ENCODE measurements at places on chromosomes 3 and 15.

- no peak for DNase-seq
Observed at GRCh38 chr3:169060037-169060436, 603.5 kb downstream of the MECOM start.

- DNase-seq: no peak
Observed at GRCh38 chr3:66497985-66498671, 2.7 kb downstream of the LRIG1 start.

DNA sequence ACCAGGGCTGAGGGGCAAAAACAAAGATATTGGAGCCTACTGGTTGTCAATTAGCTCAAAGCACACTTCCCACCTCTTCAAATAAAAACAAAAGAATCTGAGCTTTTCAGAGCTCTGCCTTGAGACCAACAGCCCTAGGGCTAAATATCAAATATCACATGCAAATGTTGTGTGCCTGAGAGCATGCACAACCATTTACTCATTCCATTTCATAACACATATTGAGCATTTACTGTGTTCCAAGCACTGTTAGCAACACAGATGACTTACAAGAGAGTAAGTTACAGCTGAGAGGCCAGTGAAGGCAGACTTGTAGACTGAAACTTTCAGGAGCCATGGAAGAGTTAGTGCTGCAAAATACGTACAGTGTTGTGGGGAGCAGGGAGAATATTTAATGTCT, 222.4 kb downstream of the CPNE4 start:
- no peak for DNase-seq

- no peak for DNase-seq
Observed at GRCh38 chr15:95044745-95045417, 813.5 kb downstream of the MCTP2 start.

- no peak for DNase-seq
Observed at GRCh38 chr3:59265566-59265965, 215.7 kb upstream of the CFAP20DC start.

DNA sequence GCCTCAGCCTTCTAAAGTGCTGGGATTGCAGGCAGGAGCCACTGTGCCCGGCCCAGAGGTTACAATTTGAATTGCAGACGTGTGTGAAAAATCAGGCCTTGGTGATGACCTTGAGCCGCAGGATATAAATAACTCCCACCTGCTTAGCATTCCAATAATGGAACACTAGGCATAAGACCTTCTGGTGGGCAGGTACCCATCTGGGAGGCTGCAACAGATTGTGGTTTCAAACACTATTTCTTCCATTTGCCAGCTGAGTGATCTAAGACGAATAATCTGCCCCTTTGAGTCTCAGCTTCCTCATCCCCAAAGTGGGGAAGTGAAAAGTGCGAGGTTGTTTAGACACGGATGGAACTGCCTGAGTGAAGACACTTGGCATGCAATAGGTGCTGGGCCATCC, 47.7 kb upstream of the HERC1 start:
- no peak for DNase-seq

GRCh38 chr3:61562721-61563312, 1.4 kb downstream of the PTPRG start:
- DNase-seq: no peak

GRCh38 chr3:107431246-107432012, 54.2 kb downstream of the CCDC54 start:
- DNase-seq: no peak

- DNase-seq: no peak
Observed at GRCh38 chr3:134453631-134454030, 32.2 kb downstream of the ANAPC13 start.

- no peak for DNase-seq
Observed at GRCh38 chr3:108471426-108471825, 39.0 kb downstream of the MYH15 start.

GRCh38 chr3:55655544-55655943, 168.4 kb upstream of the WNT5A start:
- DNase-seq: no peak

DNA sequence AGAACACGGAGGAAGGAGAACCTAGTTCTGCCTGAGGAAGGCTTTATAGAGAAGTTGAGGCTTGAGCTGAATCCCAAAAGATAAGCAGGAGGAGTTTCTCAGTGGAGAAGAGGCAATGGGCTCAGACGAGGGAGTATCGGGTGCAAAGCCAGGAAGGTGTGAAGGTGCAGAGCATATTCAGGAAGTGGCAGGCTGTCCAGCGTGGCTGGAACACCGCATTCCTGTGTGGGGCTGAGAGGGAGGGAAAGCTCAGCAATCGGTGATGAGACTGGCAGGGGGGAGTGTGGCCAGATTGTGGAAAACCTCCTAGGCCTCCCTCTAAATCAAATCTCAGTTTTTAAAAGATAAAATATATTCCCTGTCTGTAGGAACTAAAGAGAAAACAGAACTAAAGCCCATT, 63.0 kb downstream of the ARHGAP31 start:
- DNase-seq: no peak

GRCh38 chr3:119481079-119481478, 12.3 kb downstream of the POGLUT1 start:
- no peak for DNase-seq

DNA sequence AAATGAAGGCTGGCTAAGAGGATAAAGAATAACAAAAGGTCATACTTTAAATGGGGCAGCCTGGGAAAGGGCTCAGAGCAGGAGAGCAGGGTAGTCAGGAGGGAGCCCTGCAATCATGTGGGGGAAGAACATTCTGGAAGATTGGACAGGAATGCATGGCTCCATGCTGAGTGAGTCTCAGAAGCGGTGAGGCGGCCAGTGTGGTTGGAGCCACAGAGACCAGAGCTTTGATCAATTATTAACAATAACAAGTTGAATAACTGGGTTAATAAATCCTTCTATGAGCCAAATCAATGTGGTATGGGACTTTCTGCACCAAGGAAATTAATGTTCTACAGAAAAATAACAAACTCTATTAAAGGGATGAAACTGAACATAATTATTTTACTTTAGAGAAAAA, 57.9 kb upstream of the DCUN1D1 start:
- no peak for DNase-seq

DNA sequence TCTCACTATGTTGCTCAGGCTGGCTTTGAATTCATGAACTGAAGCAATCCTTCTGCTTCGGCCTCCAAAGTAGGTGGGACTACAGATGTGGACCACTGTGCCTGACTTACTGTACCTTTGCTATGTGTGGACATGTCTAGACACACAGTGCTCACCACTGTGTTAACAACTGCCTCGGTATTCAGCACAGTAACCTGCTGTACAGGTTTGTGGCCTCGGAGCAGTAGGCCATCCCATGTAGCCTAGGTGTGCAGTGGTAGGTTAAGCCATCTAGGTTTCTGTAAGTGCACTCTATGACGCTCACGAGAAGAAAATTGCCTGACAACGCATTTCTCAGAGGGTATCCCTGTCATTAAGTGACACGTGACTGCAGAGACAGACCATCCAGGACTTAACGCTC, 70.3 kb downstream of the TAMM41 start:
- DNase-seq: no peak

- DNase-seq: no peak
Observed at GRCh38 chr3:69058180-69058946, 6.2 kb upstream of the TMF1 start.

- no peak for DNase-seq
Observed at GRCh38 chr3:130609166-130609979, 92.4 kb downstream of the COL6A6 start.

DNA sequence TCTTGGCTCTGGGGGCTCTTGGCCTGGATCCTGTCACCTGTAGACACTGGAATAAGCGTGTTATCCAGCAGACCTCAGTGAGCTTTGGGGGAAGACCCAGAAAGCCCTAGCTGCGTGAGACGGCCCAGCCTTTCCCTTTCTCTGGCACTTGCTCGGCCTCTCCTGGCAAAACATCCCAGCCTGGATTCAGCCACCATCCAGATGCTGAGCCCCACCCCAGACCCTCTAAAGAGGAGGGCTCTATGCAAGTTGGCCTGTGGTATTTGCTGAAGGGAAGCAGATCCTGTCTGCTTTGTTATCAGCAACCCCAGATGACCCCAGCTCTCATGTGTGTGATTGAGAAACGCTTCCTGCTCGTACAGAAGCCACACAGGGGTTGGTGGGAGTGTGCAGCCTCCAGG, 267.2 kb downstream of the FAM43A start:
- no peak for DNase-seq

DNA sequence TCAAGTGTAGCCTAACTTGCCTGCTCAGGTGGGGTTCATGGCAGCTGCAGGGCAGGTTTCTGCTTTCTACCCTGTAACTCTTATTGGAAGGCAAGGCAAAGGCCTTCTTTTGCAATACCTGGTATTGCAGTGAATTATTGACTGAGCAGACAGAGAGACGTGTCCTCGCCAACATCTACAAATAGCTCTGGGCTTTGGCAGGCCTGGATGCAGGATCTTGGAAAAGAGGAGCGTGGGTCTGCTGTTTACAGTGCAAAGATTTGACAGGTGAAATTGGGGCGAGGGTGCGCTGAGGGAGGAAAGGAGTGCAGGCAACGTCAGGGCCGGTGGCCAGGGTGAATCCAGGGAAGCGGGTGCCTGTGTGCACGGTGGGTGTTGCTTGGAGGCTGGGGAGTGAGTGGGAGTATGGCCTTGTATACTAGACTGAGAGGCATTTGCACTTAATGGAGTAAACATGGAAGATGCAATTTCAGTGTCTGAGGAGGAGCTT, 44.5 kb downstream of the ST6GAL1 start:
- no peak for DNase-seq

- no peak for DNase-seq
Observed at GRCh38 chr3:107512108-107512507, 10.7 kb upstream of the BBX start.

- DNase-seq: no peak
Observed at GRCh38 chr3:184737063-184737462, 25.2 kb upstream of the MAGEF1 start.

DNA sequence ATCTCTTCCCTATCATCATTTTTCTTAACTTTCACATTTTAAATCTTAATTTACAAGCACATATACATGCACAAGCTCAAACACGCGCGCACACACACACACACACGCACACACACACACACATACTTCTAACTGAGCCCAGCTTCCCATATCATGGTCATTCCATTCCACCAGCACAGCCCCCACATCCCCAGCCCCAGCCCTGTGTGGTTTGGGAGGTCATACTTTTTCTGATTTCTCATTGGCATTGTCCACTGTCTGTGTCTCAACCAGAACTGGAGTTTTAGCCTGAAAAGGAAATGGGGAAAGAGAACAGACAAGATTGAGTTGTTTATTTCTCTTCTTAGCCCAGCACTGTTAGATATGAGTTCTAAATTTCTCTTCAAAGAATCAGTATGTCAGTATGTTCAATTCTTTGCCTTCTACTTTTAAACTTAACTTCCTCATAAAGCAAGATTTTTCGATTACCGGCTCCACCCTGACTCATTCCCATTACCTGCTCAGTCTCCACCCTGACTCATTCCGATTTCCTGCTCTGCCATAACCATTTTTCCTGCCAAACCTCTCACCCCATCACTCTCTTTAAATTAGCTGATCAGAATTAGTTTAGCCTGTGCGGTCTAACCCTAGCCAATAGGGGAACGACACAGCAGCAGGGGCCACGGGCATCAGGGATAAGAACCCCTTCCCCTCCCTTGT, 6.4 kb downstream of the IQCF1 start:
- no peak for DNase-seq

GRCh38 chr3:127960421-127960965, 45.5 kb downstream of the KBTBD12 start:
- DNase-seq: no peak

DNA sequence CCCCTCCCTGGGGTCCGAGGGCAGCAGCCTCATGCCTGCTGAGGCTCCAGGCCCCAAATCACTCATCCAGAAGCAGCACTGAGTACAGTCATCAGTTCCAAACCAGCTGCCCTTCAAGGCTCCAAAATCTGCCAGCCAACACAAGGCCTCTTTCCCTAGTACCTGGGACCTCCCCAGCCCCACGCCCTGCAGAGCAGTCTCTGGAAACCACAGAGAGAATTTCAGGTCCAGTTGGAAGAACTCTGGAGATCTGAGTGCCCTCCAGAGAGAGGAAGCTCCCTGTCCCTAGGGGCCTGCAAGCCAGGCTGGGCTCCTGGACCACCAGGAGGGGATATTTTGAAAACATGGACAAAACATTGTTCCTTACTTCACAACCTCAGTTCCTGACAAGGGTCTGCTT, 26.2 kb downstream of the TKT start:
- no peak for DNase-seq

DNA sequence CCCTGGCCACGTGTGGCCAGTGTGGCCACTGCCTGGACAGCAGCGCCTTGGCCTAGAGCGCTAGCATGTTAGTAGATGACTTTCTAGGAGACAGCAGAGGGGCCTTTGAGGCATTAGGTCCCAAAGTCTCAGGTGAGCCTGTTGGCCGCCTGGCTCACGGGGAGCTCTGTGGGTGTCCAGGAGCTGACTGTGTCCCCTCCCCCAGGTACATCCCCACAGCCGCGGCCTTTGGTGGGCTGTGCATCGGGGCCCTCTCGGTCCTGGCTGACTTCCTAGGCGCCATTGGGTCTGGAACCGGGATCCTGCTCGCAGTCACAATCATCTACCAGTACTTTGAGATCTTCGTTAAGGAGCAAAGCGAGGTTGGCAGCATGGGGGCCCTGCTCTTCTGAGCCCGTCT, 17.0 kb downstream of the SEC61A1 start:
- no peak for DNase-seq

GRCh38 chr15:74725225-74725774, at the start of gene CYP1A1:
TSS of gene CYP1A1 (minus strand) at chr15:74725528. CDS start at chr15:74723097, 2,431 bp downstream.
- DNase-seq: no peak

GRCh38 chr15:31480356-31481025, 153.9 kb downstream of the KLF13 start:
- no peak for DNase-seq

DNA sequence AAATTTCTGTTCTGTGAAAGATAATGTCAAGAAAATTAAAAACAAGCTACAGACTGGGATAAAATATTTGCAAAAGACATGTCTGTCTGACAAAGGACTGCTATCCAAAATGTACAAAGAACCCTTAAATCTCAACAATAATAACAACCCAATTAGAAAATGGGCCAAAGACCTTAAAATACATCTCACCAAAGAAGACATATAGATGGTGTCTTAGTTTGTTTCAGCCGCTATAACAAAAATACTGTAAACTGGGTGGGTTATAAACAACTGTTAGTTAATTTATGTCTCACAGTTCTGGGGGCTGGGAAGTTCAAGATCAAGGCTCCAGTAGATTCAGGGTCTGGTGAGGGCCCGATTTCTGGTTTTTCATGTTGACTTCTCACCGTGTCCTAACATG, 106.2 kb upstream of the AGTR1 start:
- DNase-seq: no peak

GRCh38 chr15:20356444-20356910, 185.1 kb downstream of the GOLGA6L6 start:
- DNase-seq: no peak

DNA sequence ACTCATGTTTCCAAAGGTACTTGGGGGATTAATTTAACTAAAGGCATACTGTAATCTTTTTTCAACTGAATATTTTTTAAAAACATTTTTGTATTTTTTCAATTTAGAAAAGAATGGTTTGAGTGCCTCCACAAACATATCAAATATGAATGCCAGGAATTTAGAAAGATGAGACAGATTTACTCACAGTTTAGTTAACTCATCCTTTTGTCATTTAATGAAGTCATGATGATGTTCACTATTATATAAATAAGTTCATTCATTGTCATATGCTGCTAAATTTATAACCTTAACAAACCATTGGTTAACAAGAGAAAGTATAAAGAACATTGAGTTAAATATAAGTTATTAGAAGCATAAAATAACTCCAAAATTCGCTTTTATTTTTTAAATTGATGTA, 50.0 kb downstream of the FGF7 start:
- DNase-seq: no peak

All from fibroblast of skin of left quadriceps (primary cell).